Mesenchymal stem cell (in vitro differentiated cells and primary cell): ENCODE measurements at places on chromosomes 1 and 21.
A peak's percentile ranks its signal among the peaks of the same experiment; 100 is the strongest.

DNA sequence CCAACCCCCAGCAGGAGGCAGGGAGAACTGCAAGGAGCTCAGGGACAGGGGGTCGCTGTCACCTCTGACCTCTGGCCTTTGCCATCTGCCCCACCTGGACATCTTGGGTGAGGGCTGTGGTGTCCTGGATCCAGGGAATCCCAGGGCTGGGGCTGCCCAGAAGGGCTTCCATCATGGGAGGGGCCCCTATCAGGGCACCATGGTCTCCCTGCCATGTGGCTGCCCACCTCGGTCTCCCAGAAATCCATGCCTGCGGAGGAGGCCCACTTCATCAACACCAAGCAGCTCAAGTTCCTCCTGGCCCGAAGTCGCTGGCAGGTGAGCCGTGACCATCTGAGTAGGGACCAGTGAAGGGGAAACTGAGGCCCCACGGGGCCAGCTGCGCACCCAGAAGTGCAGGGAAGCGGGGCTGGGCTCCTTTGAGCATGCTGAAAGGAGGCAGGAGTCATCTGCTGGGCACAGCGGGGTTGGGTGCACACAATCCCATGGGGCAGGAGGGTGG lies 36.1 kb downstream of the TRIM11 start:
- DNase-seq = no peak

GRCh38 chr1:100250264-100250663 lies 630 bp upstream of the DBT start:
- DNase-seq = peak; percentile 38

DNA sequence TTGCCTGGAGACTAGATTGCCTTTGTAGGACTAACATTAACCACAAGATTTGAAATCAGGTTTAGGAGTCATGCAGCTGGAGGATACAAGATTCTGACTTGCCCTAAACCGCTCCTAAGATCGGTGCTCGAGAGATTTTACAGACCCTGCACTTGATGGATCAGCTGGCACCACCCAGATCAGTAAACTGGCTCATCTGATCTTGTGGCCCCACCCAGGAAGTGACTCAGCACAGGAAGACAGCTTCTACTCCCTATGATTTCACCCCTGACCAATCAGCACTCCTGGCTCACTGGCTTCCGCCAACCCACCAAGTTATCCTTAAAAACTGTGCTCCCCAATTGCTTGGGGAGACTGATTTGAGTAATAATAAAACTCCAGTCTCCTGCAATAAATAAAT lies 876 bp upstream of the CATSPERE start:
- DNase-seq = no peak

DNA sequence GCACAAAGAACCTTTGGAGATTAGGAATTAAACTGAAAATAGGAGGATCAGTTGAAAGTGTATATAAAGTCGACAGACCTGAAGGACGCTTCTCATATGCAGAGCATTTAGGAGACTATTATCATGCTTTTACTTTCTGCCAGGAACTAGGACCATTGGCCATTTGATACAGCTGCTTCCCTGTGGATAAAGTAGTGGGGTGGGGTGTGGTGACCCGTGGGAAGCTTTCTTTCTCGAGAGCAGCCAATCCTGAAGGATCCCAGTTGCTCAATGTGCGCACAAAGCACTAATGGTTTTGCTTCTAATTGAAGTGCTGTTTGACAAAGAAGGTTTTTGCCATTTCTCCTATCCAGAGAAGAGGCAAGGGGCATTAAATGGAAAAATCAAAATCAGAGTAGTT lies 14.9 kb upstream of the CD55 start:
- no peak for DNase-seq

GRCh38 chr21:24023936-24024335 lies 1583.3 kb downstream of the MRPL39 start:
- DNase-seq = no peak

- DNase-seq = no peak
These were observed 25.6 kb upstream of the TMCO2 start for GRCh38 chr1:40221977-40222772.

- no peak for DNase-seq
These were observed 35.4 kb upstream of the FOXE3 start for GRCh38 chr1:47380699-47381098.

DNA sequence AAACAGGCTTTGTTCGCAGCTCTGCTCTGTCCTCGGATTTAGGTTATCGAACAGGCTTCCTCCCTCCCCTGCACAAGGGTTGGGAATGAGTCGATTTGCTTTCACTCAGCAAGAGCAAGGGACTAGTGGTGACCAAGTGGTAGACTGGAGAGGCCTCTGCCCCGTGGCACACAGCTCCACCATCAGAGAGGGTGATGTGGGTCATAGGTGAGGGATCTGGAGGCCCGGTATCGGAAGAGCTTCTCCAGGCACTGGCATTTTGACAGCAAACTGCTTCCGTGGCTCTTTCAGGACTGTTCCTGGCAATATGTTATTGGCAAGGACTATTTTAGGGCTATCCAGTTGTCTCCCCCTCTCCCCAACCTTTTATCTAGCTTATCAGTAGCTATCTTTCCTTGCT lies 3.1 kb upstream of the ELF3 start:
- no peak for DNase-seq

DNA sequence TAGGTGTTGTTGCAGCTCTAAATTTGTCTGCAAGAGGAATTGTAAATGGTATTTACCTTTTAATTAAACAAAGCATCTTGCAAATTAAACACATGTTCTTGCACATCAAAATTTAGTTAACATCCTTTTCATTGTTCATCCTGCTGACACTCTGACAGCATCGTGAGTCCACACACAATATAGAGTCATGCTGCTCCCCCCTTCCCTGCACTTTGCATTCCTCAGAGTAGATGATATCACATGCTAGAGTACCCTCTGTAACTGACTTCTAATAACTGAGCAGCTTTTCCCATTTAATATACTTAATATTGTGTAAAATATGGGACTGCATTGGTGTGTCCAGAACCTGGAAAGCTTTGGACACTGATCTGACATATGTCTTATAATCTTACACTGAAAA lies 138.8 kb upstream of the DPYD start:
- DNase-seq = no peak

- no peak for DNase-seq
These were observed 72.4 kb upstream of the CYP2J2 start for GRCh38 chr1:59999006-59999405.

DNA sequence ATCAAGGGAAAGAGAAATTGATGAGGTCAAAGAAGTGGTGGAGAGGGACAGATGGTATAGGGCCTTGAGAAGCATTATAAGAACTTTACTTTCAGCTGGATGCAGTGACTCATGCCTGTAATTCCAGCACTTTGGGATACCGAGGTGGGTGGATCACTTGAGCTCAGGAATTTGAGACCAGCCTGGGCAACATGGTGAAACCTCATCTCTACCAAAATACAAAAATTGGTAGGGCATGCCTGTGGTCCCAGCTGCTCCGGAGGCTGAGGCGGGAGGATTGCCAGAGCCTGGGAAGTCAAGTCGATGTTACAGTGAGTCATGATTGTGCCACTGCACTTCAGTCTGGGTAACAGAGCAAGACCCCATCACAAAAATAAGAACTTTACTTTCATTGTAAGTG lies 5.7 kb downstream of the TMEM50A start:
- DNase-seq = peak; percentile 48

DNA sequence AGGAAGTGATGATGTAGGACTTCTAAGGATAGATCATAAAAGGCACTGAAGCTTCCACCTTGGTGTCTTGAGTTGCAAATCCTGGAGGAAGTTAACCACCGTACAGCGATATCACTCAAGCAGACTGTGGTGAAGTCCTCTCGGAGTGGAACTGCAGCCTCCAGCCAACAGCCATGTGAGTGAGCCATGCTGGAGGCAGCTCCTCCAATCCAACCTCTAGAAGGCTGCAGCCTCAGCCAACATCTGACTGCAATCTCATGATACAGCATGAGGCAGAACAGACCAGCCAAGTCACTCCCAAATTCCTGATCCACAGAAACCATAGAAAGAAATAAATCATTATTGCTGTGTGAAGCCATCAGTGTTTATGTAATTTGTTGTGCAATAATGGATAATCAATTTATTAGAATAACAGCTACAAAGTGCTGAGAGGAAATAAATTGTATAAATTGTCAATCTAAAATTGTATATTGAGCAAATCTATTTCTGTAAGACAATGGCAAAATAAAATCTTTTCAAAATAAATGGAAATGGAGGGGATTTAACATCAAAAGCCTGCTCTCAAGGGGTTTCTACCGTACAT lies 65.0 kb downstream of the PRSS38 start:
- DNase-seq = no peak

DNA sequence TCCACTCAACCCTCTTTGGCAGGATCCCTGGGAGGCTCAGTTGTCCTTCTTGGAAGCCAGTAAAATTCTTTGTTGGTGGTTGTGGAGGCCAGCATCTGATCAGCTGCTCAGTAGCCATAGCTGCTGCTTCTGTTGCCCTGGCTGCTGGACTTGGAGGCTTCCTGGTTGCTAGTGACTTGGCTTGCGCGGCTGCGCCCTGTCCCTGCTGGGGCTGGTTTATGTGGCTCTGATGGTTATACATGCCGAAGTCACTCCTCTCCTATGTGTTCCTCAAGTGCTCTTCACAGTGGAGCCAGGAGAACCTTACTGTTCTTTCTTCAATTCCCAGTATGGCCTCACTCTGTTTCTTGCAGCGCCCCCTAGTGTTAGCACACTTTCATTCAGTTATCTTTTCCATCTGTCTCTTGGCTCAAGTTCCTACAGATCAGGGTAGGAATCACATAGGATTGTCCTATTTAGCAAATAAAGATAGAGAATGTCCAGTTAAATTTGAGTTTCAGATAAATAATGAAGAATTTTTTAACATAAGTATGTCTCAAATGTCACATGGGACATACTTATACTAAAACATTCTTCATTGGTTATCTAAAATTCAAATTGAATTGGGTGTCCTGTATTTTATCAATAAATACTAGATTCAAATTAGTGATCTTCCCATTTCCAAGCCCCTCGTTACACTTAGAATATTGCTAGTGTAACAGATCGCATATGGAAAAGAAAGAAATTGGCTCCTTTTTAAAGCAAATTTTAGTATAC lies 176.5 kb downstream of the TGFB2 start:
- DNase-seq = no peak

- DNase-seq = no peak
These were observed 4.0 kb upstream of the HSD3B2 start for GRCh38 chr1:119410961-119411360.

- no peak for DNase-seq
These were observed 121.4 kb downstream of the PLXNA2 start for GRCh38 chr1:208122612-208123358.

- no peak for DNase-seq
These were observed 34.3 kb upstream of the CREG1 start for GRCh38 chr1:167587872-167588271.

- no peak for DNase-seq
These were observed 226.6 kb downstream of the KCNH1 start for GRCh38 chr1:210907251-210907805.

GRCh38 chr1:113683384-113684152 lies 75.7 kb downstream of the PHTF1 start:
- DNase-seq = no peak

DNA sequence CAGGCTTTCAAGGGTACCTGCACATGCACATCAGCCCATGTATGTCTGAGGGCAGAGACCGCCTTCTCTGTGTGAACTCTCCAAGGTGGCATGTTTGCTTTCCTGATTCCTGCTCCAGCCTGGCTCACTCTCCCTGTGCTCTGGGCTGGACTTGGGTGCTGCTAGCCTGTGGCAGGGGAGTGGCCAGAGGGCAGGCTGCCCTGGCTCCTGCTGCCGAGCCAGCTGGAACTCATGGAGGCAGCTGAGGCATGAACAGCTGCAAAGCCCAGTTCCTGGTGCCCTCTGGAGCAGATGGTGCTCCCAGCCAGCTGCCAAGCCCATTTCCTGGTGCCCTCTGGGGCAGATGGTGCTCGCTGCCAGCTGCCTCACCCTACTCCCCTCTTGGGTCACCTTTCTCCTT lies 7.6 kb downstream of the UBL4B start:
- DNase-seq = no peak

DNA sequence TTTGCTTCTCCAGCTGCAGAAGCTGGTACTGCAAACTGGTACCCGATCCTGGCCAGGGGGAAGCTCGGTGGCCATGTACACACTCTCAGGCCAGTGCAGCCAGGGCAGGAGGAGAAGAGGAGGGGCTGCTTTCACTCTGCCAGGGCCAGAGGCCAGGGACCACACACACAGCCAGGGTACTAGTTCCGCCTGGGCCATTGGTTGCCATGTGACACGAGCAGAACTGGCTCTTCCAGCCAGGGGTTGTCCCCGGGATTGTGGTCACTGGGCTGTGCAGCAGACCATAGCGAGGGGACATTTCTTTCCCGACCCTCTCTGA lies 3.7 kb upstream of the SHISAL2A start:
- DNase-seq = no peak

DNA sequence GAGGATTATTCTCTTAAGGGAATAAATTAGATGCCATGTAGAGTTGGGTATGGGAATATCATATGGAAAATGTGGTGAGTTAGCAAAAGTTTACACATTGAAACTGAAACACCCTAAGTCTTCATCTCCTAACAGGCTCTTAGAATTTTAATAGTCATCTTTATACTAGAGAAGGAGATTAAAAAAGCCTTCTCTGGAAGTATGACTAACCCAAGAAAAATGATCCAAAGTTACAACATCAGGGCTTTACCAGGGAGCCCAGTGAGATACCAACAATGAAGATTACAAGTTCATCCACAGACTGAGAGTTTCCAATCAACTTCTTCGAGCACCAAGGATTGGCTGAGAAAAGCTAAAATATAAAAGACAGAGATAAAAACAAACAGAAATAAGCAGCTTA lies 70.0 kb upstream of the KIAA0040 start:
- DNase-seq = no peak
